Activated CD8-positive, alpha-beta memory T cell treated with anti-CD3 and anti-CD28 coated beads for 4 hours (primary cell): ENCODE measurements at places on chromosomes 11 and 22.

GRCh38 chr11:119323532-119324033 lies 6.7 kb upstream of the MCAM start:
- peak; percentile 43 for DNase-seq

DNA sequence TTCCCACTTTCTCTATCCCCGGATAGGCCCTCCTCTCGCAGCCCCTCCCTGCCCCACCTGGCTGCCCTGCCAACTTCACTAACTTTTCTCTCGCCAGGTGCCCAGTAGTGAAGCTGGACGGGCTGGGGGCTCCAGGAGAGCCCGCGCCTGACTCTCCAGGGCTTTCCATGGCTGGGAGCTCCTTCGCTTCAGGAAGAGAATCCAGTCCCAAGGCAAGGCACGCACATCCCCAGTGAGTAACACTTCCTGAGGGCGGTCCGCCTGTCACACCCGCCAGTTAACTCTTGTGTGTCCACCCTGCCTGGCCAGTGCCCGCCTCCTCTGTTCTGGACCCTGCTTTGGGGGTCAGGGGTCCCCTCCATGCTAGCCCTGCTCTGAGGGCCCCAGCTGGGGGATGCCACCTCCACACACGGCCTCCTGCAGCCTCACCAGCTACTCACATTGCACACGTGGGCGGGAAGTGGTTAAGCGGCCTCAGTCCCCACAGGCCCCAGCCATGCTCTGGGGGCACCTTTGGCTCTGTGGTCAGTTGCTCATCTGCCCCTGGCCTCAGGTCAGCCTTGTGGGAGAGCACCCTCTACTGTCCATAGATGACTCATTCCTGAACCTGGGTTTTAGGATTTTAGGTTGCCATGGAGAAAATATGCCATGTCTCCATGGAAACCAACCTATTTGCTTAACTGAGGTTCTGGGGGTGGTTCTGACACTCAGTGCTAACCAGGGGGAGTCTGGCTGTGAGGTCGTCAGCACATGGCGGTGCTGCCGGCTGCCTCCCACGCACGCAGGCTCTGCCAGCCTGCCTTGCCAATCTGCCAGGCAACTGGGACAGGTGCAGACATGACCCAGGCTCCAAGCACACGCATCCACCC lies at the start of gene RIN1:
RIN1 (minus strand) TSS at position 201 of the 869 bp plus-strand sequence; CDS start at position 169, 32 bp downstream.
- peak; percentile 35 for DNase-seq

- DNase-seq, result no peak
Measured at GRCh38 chr11:44029977-44030911, 17.5 kb upstream of the ACCSL start.

- DNase-seq, result no peak
Measured at GRCh38 chr11:35354644-35355043, 64.7 kb downstream of the SLC1A2 start.

GRCh38 chr11:100703139-100703538 lies 16.1 kb downstream of the ARHGAP42 start:
- no peak for DNase-seq

- DNase-seq, result no peak
Measured at GRCh38 chr11:124075841-124076651, 34.9 kb upstream of the OR10G7 start.

DNA sequence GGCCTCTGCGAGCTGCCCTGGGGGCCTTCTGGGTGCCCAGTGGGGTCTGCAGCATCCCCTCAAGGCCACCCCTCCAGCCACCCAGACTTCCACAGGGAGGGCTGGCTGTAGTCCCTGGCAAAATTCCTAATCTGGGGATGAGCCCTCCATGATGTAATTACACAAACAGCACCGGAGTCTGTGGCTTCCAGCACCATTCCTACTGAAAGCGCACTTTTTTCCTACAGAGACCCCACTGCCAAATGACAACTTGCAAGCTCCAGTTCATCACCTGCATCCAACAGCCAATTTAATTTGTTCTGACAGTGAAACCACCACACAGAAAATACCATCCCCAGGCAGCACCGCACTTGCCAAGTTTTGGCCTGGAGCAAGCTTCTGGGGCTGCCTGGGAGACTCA lies 70.4 kb downstream of the TRMU start:
- DNase-seq, result no peak

GRCh38 chr22:37957232-37957631 lies 3.7 kb downstream of the POLR2F start:
- no peak for DNase-seq

- DNase-seq, result no peak
Measured at GRCh38 chr11:93072229-93072914, 102.9 kb downstream of the MTNR1B start.

- DNase-seq, result no peak
Measured at GRCh38 chr11:70601861-70602538, 203.7 kb downstream of the CTTN start.

DNA sequence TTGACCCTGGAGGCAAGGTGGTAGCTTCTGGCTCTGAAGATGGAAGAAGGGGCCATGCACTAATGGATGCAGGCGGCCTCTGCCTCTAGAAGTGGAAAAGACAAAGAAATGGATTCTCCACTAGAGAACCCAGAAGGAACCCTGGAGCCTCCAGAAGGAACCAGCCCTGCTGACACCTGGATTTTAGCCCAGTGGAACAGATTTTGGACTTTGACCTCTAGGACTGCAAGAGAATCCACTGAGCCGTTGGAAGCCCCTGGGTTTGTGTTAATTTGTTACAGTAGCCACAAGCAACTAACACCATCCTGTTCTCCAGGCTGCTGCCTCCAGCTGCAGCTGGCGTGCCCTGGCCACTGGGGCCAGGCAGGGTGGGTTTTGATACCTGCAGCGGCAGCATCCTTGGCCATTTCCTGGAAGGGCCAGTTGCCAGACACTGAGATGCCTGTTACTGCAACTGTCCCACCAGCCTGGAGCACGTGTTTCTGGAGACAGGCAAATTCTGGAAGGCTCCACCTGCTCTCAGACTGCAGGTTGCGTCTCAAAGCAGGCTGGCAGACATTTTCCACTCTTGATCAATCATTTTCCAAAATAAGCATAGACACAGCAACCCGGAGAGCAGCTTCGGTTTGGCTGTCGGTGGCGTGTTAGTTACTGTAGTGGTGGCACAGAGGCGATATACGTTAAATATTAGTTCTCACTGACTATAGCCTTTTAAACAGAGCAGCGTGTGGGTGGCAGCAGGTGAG lies 76.8 kb upstream of the PARVG start:
- no peak for DNase-seq

DNA sequence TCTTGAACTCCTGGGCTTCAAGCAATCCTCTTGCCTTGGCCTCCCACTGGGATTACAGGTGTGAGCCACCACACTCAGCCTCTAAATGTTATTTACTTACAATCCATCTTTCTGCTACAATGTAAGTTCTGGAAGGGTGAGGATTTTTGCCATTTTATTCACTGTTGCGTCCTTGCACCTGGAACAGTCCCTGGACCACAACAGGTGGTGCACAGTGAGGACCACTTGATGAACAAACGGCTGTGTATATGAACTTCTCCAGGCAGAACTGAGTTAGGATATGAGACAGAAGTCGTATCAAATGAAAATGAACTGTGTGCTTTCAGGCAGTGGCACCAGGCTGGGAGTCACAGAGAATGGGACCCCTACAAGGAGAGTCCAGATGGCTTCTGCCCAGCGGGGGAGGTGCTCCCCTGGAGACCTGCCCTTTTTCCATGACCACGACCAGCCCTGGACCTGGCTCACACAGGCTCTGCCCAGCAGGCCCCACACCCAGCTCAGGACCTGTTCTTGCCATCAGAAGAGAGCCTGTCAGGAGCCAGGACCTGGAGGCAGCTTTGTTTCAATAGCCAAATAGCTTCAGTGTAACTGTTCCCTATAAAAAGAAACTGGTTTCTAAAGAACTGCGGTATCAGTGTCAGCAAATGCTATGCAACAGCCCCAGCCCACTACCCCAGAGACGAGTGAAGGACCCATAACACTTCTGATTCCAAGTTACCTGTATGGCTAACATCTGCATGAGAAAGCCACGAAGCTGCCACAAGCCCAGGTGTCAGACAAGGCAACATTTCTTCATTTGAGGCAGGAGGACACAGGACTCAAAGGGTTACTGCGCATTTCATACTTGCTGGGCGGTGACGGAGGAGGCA lies 104.9 kb downstream of the MICAL3 start:
- no peak for DNase-seq

- DNase-seq, result no peak
Measured at GRCh38 chr11:30938171-30938570, 352.0 kb upstream of the MPPED2 start.

- DNase-seq, result no peak
Measured at GRCh38 chr11:57515332-57516060, at the start of gene SLC43A1. SLC43A1 (minus strand) TSS chr11:57515702; CDS start chr11:57514111, 1,591 bp downstream.

DNA sequence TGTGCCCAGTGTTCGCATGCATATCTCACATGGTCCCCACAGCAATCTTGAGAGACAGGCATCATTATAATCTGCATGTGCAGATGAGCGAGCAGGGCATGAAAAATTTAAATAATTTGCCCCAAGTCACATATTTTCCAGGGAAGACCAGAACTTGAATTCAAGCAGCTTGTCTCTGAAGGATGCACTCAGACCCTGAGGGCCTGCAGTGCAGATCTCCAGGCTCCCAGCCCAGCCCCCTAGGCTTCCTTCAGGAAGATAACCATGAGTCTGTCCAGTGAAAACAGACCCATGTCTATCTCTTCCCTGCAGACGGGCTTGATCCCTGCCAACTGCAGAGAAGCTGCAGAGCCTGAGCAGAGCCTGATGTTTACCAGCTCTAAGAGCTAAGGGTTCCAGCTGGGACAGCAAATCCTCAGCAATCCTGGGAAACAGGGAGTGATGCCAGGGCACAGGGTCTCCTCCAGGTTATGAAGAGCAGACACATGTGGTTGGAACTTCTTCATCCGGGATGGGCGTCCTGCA lies 55.1 kb downstream of the NAV2 start:
- no peak for DNase-seq

GRCh38 chr11:68532727-68533369 lies 72.3 kb downstream of the PPP6R3 start:
- DNase-seq, result no peak

GRCh38 chr22:47898946-47899345 lies 1136.5 kb downstream of the TBC1D22A start:
- DNase-seq, result no peak

DNA sequence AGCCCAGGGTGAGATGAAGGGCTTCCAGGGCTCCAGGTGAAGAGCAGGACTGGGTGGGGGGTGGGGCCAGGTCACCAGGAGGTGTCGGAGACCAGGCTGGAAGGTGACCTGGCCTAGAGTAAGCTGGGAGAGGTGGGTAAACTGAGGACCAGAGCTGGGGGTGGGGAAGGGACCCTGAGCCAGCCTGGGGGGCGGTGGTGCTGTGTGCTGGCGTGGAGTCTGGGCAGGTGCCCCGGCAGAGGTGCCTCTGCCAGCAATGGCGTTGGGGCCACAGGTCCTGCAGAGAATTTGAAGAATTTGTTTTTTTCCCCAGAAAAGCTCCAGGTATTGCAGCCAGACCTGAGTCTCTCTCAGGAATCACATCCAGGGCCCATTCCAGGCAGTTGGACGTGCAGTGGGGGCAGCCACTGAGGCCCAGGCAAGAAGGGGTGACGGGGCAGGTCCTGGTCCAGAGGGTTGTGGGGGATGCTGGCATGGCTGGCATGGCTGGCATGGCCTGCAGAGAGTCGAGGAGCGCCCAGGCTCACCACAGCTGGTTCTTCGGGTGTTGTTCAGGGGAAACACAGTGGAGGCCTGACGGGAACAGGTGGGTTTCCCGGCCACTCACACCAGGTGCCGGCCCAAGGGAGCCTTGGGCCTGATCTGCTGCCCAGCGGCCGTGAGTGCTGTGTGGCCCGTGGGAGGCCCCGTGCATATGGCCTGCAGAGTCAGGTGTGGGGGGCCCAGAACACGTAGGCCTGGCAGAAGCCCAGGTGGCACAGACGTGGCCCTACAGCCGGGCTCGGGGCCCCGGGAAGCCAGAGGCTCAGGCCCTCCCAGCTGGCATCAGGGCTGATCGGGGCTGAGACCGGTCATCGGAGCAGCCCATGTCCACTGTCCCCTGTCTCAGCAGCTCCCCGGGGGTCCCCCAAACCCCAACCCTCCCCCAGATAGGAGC lies 6.4 kb upstream of the MUC6 start:
- DNase-seq, result no peak

DNA sequence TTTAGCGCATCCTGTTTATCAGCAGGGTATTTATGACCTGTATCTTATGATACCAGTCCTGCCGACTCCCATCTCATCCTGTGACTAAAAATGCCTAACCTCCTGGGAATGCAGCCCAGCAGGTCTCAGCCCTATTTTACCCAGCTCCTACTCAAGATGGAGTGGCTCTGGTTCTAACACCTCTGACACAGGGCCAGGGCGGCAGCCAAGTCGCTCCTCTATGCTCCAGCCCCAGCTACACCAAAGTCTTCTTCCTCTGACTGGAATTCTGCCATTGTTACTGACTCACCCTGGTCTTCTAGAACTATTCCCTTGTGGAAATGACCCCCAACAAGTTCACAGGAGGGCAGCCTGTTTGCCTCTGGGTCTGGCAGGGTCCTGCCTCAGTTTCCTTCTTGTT lies 7.9 kb upstream of the C1QTNF6 start:
- DNase-seq, result no peak

- no peak for DNase-seq
Measured at GRCh38 chr22:42344361-42344905, 74.0 kb upstream of the TCF20 start.

DNA sequence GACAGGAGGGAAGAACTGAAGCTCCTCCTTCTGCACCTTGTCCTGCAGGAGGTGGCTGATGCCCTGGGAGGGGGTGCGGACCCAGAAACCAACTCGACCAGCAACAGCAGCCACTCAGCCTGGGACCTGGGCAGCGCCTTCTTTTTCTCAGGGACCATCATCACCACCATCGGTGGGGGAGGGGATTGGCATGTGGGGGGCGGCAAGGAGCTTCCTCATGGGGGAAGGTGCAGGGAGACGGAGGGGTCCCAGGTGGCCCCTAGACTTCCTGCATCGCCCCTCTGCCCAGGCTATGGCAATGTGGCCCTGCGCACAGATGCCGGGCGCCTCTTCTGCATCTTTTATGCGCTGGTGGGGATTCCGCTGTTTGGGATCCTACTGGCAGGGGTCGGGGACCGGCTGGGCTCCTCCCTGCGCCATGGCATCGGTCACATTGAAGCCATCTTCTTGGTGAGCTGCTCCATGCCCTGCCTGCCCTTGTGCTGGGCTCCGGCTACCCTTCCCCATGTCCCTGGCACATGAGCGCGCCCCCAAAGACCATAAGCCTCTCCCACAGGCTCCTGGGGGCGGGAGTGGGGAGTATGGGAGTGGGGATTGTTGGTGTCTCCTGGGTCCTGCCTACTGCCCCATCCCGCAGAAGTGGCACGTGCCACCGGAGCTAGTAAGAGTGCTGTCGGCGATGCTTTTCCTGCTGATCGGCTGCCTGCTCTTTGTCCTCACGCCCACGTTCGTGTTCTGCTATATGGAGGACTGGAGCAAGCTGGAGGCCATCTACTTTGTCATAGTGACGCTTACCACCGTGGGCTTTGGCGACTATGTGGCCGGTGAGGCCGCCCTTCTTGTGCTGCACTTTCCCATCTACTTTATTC lies 3.1 kb upstream of the CATSPERZ start:
- no peak for DNase-seq
